ENCODE measurements at places on chromosomes 16 and 17.

- no peak for DNase-seq
These were observed 274.9 kb downstream of the CDH11 start for GRCh38 chr16:64846966-64847365.

- no peak for DNase-seq
These were observed 22.9 kb downstream of the C16orf96 start for GRCh38 chr16:4578961-4579530.

GRCh38 chr16:56944954-56945839 is 13.3 kb downstream of the HERPUD1 start:
- DNase-seq, result no peak

- no peak for DNase-seq
These were observed 67.7 kb downstream of the NDEL1 start for GRCh38 chr17:8503368-8503767.

DNA sequence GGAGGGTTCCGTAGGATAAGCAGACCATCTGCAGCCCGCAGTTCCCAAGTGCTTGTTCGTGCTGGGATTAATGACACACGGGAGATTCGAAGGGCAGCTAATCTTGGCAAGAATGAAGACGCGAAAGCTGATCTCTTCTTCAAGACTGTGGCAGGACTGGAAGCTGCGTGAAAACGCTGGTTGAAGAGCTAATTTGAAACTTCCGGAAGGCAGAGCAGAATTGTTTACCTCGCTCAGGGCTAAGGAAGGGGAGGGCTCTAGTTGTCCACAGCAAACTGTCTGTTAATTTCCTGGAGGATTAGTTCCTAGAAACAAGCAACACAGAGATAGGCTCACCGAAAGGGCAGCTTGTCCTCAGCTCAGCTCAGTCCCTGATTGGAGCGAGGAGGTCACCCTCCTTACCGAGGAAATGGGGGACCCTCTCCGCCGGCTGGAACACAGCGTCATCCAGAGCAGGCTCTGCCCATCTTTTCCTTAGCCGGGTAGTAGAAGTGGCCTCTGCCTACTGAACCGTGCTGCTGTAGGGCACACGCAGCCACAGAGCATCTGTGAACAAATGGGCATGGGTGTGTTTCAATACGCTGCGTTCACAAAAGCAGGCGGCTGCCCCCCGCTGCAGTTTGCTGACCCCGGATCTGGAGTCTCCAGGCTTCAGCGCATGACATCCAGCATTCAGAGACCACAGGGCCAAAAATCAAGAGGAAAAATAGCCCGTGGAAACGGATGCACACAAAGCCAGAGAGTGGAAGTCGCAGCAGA is 16.7 kb upstream of the BAIAP2 start:
- DNase-seq, result peak; percentile 24

- peak; percentile 22 for DNase-seq
These were observed 460 bp downstream of the ELOB start for GRCh38 chr16:2776500-2777139.

DNA sequence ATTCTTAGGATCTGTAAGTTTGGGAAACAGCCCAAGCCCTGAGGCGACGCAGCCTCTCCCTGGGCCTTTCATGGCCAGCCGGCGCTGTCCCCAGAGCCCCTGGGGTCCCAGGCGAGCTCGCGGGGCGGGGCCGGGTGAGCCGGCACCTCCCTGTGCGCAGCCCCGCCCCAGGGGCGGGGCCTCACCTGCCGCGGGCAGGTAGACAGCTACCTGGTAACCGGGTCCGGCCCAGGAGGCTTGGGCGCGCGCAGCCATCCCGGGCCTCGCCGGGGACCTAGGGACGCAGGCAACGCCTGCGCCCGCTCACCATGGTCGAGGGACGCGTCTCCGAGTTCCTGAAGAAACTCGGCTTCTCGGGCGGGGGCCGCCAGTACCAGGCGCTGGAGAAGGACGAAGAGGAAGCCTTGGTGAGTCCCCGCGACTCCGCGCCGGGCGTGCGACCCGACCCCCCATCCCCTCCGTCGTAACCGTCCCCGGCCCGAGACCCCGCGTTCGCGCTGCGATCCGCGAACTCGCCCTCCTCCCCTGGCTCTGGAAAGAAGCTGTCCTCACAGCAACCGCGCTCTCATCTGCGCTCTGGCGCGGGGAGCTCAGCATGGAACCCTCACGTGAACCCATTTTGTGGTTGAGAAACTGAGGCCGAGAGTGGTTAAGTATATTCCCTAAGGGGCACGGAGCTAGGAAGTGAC is at the start of gene ATP2C2:
Gene ATP2C2 (plus strand): TSS at position 231 of the 689 bp plus-strand sequence. CDS start 78 bp downstream, at position 309.
- no peak for DNase-seq

DNA sequence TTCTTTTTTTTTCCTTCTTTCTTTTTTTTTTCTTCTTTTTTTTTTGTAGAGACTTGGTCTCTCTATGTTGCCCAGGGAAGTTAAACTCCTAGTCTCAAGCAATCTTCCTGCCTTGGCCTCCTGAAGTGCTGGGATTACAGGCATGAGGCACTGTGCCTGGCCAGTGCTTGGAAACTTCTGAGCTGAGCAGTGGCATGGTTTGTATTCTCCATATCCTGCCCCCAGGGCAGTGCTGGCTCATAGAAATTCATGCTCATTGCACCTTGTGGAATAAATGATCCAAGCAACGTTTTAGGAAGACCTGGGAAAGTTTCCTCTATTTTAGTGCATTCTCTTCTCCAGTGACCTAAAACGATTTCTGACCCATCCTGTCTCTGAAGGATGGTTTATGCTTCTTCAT is 16.7 kb upstream of the SYT17 start:
- DNase-seq, result no peak

GRCh38 chr16:24318680-24319079 is 62.5 kb downstream of the CACNG3 start:
- no peak for DNase-seq

- no peak for DNase-seq
These were observed 48.2 kb downstream of the MRC2 start for GRCh38 chr17:62675701-62676100.

GRCh38 chr17:75146592-75146991 is 7.7 kb downstream of the JPT1 start:
- no peak for DNase-seq

DNA sequence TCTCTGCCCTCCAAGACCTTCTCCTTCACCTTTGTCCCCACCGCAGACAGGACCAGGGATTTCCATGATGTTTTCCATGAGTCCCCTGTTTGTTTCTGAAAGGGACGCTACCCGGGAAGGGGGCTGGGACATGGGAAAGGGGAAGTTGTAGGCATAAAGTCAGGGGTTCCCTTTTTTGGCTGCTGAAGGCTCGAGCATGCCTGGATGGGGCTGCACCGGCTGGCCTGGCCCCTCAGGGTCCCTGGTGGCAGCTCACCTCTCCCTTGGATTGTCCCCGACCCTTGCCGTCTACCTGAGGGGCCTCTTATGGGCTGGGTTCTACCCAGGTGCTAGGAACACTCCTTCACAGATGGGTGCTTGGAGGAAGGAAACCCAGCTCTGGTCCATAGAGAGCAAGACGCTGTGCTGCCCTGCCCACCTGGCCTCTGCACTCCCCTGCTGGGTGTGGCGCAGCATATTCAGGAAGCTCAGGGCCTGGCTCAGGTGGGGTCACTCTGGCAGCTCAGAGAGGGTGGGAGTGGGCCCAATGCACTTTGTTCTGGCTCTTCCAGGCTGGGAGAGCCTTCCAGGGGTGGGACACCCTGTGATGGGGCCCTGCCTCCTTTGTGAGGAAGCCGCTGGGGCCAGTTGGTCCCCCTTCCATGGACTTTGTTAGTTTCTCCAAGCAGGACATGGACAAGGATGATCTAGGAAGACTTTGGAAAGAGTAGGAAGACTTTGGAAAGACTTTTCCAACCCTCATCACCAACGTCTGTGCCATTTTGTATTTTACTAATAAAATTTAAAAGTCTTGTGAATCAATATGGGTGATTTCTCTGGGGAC is 12.2 kb downstream of the CX3CL1 start:
- no peak for DNase-seq

- no peak for DNase-seq
These were observed 17.0 kb downstream of the LSM12 start for GRCh38 chr17:44049294-44050060.

DNA sequence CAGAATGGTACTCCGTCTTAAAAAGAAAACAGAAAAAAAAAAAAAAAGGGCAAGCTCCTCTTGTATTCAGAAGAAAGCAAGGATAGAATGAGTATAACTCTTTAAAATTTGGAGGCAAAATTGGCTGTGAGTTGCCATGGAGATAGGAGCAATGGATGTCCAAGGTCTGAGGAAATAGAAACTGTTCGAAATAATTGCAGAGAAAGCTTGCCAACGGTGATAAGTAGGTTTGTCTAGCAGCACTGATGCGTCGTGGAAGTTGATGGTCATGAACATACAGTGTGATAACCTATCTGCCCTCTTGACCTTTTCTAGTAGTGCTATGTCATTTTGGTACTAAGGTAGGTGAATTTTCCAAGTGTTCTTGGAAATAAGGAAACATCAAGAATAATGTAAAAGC is 3.0 kb downstream of the MOSMO start:
- no peak for DNase-seq

DNA sequence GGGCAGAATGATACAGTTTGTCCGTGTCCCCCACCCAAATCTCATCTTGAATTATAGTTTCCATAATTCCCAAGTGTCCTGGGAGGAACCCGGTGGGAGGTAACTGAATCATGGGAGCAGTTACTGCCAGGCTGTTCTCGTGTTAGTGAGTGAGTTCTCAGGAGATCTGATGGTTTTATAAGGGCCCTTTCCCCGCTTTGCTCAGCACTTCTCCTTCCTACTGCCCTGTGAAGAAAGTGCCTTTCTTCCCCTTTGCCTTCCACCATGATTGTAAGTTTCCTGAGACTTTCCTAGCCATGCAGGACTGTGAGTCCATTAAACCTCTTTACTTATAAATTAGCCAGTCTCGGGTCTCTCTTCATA is 28.9 kb upstream of the SEC14L1 start:
- DNase-seq, result no peak

DNA sequence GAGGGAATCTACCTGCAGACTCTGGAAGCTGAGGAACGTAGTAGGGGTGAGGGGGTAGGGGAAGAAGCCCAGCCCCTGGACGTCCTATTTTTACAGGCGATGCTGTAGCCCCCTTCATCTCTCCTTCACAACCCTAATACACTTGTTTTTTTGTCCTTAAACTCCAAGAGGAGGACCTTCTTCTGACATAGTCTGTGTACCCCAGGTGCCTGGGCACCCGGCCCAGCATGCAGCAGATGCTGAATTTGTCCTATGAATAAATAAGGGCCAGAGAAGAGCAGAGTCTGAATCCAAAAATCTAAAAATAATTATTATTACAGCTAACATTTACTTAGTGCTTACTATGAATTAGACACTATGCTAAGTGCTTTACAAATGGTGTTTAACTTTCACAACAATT is 5.1 kb downstream of the KIF18B start:
- no peak for DNase-seq

Data from activated T-helper 1 cell treated with Interleukin-2 at 50 U/mL for 16 hours (primary cell).